ENCODE measurements at places on chromosomes 2 and 18.

DNA sequence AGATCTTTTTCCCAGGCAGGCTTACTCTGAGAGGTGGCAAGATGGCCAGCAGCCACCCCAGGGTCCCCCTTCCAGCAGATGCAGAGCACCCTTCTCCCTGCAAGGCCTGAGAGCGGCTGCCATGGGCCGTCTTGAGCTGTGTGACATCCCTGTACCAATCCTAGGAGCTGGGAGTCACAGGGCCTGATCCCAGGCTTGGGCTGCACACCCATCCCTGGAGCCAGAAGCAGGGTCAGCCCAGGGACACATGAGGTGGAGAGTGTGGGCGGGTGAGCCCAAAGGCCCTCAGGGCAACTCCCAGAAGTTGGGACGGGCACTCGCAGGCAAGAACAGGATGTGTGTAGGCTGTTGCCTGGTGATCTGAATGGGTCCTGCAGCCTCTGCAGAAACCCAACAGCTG lies 40.5 kb downstream of the CROCC2 start:
- no peak for DNase-seq

DNA sequence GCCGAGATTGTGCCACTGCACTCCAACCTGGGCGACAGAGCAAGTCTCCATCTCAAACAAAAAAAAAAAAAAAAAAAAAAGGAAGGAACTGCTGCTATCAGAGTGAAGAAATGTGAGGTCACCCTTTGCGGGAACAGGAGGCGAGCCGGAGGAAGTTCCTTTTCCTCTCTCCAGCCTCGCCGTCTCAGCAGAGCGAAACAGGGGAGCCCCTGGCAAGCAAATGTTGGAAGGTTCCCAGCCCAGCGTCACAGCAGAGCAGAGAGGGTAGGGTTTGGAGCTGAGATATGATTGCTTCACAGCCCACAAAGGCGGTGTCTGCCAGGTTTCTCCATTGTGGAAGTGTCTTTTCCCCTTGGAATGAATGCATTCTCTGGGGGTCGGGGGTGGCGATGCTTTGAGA lies 28.5 kb downstream of the SLC20A1 start:
- no peak for DNase-seq

DNA sequence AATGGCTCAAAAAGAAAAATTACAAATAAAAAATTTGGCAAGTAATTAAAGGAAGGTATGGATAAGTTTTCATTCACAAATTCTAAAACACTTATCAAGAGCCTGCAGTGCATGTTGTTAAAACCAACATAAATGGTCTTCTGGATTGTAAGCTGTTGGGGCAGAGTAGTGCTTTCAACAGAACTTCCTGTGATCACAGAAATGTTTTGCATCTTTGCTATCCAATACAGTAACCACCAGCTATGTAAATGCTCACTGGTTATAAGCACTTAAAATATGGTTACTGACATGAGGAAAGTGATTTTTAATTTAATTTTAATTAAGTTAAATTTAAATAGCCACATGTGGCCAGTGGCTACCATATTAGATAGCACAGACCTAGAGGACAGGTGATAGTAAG lies 133.1 kb downstream of the NBAS start:
- DNase-seq: no peak

DNA sequence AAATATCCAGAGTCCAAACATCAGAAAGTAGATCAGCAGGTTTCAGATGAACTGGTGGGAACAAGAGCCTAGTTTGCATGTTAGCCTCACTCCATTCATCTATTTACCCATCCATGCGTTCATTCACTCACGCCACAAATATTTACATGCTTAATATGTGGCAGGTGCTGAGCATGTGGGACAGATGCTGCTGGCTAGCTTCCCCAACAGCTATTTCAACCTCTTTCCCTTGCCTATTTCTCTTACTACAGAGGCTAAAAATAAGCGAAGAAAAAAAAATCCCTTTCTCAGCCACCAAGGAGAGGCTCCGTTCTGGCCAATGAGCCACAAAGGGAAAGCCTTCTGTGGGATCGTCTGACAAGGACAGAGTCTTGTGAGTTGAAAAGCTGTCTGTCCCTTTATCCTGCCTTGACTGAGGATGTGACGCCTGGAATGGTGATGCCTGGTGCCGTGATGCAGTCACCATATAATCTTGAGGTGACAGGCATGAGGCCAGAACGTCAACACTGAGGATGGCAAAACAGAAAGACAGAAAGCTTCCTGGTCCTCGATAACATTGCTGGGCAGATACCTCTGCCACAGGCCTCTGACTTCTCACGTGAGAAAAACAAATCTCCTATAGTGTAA lies 78.2 kb downstream of the KCTD1 start:
- DNase-seq: no peak

GRCh38 chr2:158484892-158485556 lies 28.3 kb downstream of the PKP4 start:
- no peak for DNase-seq

GRCh38 chr18:73895701-73896100 lies 251.9 kb downstream of the FBXO15 start:
- DNase-seq: no peak

GRCh38 chr2:12050396-12050795 lies 304.0 kb downstream of the LPIN1 start:
- no peak for DNase-seq

DNA sequence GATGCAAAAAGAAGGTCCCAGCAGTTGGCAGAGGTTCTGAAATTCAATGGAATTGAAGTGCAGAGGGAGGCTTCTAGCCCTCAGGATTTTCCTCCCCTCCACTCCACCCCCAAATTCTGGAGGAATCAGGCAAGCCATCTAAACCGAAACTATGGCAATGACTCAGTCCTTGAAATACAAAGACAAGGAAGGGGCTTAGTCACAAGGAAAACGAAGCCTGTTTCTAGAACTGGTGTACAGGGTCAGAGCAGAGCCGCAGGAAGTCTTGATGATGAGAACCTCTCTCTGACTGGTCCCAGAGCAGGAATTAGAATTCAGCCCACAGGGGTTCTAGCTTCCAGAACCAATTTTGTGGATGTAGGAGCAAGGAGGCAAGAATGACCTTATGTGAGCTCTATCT lies 111.7 kb upstream of the SCN1A start:
- no peak for DNase-seq

GRCh38 chr2:151481744-151482143 lies 72.0 kb downstream of the RIF1 start:
- peak; percentile 41 for DNase-seq

DNA sequence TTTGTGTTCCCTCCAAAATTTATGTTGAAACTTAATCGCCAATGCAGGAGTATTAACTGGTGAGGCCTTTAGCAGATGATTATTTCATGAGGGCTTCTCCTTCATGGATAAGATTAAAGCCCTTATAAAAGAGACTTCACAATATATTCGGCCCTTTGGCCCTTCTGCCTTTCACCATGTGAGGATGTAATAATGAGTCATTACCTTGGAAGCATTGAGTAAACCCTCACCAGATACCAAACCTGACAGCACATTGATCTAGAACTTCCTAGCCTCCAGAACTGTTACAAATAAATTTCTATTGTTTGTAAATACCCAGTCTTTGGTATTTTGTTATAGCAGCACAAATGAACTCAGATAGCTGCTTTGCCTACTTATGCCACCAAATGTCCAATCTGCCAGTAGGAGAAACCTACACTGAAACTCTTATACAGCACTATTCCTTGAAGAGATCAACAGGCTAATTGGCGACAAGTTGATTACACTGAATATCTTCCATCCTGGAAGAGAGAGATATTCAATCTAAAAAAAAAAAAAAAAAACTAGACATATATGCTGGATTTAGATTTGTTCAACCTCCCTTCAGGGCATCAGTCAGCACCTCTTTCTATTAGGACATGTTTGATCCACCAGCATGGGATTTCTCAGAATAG lies 125.9 kb upstream of the COL5A2 start:
- DNase-seq: no peak

GRCh38 chr2:100518801-100519200 lies 44.0 kb upstream of the PDCL3 start:
- no peak for DNase-seq

- no peak for DNase-seq
Measured at GRCh38 chr18:65221736-65222135, 529.1 kb upstream of the CDH7 start.

- DNase-seq: no peak
Measured at GRCh38 chr2:228066126-228066798, 115.2 kb downstream of the SPHKAP start.

- no peak for DNase-seq
Measured at GRCh38 chr2:234459401-234460009, 37.4 kb downstream of the ARL4C start.

DNA sequence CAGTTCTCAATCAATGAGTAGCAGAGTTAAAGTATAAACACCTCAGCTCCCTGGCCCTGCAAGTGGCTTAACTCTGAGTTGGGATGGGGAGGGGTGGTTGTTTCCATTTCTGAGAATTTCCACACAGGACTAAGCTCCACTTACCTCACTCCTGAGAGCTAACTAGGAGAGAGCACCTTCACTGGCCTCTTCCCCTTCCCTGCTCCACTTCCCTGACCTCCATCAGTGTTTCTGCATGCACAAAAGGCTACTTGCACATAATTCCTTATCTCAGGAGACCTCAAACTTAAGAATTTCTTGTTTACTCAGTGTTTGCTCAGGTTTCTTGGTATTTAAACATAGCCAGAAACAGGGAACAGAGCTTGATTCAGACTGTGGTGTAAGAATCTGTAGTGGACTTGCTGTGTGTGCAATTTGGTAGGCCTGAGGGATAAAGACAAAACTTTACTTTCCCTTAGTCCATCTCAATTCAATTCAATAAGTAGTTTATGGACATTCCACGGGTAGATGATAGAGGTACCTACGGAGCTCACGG lies 97.2 kb downstream of the PID1 start:
- DNase-seq: no peak

DNA sequence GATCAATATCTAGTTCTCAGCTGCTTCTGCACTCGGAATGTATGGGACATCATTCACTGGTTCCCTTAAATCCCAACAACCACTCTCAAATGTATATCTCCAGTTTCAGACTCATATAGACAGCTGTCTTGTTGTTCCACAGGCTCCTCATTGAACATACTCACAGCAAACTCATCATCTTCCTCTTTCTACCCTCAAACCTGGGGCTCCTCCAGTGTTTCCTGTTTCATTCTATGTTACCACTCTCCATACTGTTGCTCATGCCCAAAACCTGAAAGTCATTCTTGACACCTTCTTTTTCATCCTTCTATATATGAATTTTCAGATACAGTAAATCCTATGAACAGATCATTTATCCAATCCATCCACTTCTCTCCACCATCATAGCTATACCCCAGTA lies 18.7 kb upstream of the REL start:
- no peak for DNase-seq

- DNase-seq: no peak
Measured at GRCh38 chr2:172877826-172878225, 142.2 kb downstream of the RAPGEF4 start.

DNA sequence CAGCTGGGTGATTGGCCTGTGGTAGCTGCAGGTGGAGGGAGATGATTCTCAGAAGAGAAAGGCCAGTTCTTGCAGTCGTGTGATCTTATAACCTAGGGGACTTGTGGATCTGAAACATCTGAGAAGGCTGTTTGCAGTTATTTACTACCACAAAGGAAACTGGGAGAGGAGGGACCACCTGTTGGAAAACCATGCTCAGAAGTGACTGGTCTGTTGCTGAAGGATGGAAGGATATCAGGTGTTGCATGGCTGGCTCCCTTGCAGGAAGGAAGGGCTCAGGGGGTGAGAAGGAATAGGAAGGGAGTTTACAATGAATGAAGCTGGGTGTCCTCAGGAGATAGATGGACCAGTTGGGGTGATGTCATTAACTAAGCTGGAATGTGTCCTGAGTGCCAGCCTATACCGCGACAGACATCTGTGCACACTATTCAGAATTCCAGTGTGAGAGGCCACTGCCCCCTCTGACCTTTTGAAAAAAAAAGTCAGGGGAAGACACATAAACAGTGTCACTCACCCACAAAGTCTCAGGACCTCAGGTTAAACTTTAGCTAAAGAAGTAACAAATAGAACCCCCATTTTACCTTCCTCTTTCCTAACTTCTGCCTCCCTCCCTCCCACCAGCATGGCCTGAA lies 17.5 kb downstream of the IGFBP2 start:
- no peak for DNase-seq

GRCh38 chr18:12287684-12288402 lies 20.2 kb upstream of the TUBB6 start:
- DNase-seq: peak; percentile 9

- DNase-seq: no peak
Measured at GRCh38 chr2:200125444-200126284, 170.3 kb downstream of the MAIP1 start.

GRCh38 chr18:1464444-1465217 lies 560.0 kb downstream of the ADCYAP1 start:
- DNase-seq: no peak

DNA sequence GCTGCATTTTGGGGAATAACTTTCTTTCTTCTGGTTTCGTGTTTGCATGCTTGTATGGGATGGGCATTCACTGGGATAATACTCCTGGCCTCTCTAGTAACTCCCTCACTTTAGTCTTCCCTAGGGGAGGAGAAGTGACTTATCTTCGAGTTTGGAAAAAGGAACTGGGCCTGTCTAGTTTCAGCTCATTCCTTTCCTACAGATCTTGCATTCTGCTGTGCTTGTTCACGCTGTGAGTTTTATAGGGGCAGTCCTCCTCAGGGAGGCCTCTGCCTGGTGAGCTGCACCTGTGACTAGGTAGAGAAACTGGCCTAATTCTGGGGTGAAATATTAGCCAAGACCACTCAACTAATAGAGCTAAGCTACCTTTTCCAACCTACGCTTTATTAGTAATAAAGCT lies 50.9 kb downstream of the PHLPP1 start:
- DNase-seq: no peak

- no peak for DNase-seq
Measured at GRCh38 chr2:235263205-235264120, 230.4 kb upstream of the AGAP1 start.

GRCh38 chr2:112542984-112543661 lies 858 bp downstream of the POLR1B start:
- peak; percentile 27 for DNase-seq

DNA sequence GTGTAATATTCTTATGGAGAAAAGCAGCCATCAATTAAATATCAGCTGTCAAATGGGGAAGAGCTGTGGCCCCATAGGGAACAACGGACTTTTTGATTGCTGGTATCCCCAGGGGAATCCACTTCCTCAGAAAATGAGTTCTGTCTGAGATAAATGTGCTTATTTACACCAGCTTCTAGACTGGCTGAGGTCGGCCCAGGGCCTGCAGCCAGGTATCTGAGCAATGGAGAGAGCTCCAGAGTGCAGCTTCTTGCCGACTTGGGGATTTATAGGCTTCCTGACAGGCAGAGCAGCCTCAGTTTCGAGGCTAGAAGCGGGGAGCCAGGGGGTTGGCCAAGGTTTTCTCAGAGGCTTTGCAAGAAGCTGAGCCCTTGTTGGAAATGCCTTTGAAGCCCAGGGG lies 67.2 kb downstream of the MCFD2 start:
- no peak for DNase-seq

DNA sequence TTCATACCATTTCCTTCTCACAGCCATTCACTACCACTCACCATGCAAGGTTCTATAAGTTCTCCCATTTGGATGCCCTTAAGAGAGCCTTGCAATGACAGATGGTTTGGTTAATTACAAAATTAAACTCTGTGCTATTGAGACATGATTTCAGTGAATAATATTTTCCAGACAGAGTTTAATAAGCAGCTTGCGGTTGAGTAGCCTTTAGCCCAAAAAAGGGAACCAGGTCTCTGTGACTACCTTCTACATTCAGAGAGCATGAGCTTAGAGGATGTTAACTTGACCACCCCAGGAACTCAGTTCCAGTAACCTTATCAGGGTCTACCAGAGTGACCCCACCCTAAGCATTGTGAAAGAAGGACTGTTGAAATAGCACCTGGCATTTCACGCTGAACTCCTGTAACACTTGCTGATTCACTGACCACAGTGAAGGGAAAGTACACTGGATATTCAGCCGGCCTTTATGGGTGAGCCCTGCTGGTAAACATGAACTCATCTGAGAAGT lies 1173.1 kb upstream of the ZEB2 start:
- no peak for DNase-seq

Data from stimulated activated CD4-positive, alpha-beta T cell treated with anti-CD3 and anti-CD28 coated beads, Interleukin-15, amount 100 ng/mL, for 24 hours (primary cell).